ENCODE measurements at places on chromosomes 13 and 19. TPM values are rescaled to one million over a fixed set of nuclear protein-coding genes. Genes with fewer than 3 reads are reported as not detected.

Gene FAM216B
- total RNA-seq, result 0.22 TPM

Gene ARHGEF18
- total RNA-seq, result 12.5 TPM

Gene GGACT
- total RNA-seq, result 1.7 TPM

Gene KLK5
- total RNA-seq, result not detected

Gene KIR3DL1
- total RNA-seq, result not detected

Gene ARL11
- 0.27 TPM for total RNA-seq

Gene ATXN8OS
- total RNA-seq, result not detected

Gene ZMYM5
- total RNA-seq, result 8.3 TPM

Measured in cardiac septum (tissue), 1 donor.